ENCODE measurements at places on chromosomes 13 and 19.
A peak's percentile ranks its signal among the peaks of the same experiment; 100 is the strongest.

GRCh38 chr13:94419925-94420305 lies 59.6 kb downstream of the DCT start:
- DNase-seq = no peak

DNA sequence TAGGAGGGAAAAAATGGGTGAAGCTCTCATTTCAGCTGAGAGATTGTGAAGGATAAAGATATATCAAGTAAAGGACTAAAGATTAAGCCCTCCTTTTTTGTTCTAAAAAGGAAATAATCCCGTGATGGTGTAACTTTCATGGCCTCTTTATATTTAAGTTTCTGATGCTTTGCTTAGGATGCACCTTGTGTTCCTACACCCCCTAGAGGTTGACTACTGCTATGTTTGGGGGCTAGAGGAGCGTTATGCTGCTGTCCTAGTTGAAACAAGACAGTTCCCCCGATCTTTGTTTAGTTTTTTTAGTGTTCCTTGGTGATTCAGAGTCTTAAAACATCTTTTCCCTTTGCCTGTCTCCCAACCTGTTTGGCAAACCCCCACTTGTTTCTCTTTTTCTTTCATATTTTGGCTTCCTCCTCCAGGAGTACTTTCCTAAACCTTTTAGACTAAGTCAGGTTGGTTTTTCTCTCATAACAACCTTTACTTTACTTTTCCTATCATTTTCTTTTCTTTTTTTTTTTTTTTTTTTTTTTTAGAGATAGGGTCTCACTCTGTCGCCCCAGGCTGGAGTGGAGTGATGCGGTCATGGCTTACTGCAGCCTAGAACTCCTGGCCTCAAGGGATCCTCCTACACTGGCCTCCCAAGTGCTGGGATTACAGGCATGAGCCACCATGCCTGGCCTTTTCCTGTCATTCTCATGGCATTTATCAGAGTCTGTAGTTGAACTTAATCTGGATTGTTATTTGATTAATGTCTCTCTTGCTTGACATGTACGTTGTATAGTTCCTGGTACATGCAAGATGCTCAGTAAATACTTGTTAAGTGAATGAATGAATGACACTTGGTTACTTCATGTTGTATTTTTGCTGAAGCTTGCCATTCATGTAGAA lies 2.8 kb downstream of the UBA2 start:
- no peak for DNase-seq

DNA sequence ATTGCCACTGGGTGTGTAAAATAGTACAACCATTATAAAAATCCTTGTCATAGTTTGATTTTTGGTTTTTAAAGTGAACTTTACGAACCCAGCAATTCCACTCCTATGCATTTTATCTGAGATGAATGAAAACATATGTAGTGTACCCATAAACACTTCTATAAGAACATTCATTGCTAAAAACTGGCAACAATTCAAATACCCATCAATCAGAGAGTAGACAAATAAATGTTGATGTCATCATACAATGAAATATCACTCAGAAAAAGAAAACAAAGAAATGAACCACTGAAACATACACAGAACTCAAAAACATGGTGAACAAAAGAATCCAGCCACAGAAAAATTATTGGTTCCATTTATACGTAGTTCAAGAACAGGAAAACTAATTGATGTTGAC lies 202.3 kb downstream of the ABCC4 start:
- DNase-seq = no peak

GRCh38 chr19:49981603-49982593 lies 20.9 kb upstream of the SIGLEC11 start:
- no peak for DNase-seq

DNA sequence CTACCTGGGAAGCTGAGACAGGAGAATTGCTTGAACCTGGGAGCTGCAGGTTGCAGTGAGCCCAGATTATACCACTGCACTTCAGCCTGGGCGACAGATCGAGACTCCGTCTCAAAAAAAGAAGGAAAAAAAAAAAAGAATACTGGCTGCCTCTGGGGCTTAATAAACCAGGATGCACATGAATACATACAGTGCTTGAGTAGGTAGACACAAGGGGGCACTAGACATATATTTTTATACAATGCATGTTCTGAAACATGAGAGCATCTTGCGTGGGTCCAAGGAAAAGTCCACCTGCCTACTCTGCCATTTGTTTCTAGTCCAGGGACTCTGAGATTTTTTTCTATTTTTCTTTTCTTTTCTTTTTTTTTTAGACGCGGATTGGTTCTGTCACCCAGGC lies 31.2 kb downstream of the KEAP1 start:
- no peak for DNase-seq

- DNase-seq = no peak
Measured at GRCh38 chr13:38166116-38166515, 183.5 kb upstream of the UFM1 start.

GRCh38 chr19:511101-511851 lies 4.0 kb downstream of the TPGS1 start:
- DNase-seq = peak; percentile 76

DNA sequence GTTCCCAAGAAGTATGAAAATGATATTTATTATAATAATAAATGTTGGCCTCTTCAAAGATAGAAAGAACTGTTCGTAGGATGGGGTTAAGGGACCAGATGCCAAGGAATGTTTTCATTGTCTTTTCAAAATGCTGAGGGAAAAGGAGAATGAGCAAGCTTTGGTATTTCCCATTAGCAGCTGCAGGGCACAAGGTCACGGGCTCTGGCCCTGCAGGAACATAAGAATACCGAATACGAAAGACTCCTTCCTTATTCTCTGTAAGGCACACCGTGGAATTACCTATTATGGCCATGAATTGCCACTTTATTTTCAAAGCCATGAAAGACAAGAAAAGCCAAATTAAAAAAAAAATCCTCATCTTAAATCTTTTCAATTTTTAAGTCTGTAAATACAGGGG lies 49.6 kb upstream of the OLFM4 start:
- no peak for DNase-seq

GRCh38 chr13:108959234-108959633 lies 329.8 kb downstream of the MYO16 start:
- DNase-seq = no peak

DNA sequence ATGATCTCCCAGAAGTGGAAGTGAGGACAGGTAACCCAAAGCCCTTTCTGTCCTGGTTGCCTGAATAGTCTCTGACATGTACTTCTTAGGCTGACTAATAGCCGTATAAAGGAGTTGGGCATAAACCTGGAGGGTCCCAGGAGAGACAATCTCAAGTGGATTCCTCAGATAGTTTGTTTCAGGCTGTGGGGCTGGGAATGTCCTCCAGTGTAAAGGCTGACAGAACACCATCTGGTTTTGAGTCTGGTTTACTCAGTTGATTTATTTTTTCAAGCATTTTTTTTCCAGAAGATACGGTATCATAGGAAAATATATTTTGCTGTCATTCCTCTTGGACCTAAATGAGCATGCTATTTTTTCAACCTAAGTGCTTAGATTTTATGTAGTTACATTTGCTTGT lies 15.2 kb downstream of the HTR2A start:
- no peak for DNase-seq

DNA sequence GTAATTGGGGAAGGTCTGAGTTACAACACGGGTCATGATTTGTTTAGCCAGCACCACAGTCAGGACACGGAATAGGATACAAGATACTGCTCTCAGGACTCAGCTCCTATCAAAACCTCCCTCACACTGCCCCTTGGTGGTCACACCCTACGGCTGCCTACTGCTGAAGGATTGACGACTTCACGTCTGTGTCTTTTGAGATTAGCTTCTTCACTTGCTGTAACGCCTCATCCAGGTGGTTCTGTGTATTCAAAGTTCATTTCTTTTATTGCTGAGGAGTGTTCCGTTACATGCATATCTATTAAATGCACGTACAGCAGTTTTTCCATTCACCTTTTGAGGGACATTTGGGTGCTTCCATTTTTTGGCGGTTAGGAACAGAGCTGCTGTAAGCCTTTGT lies 46.3 kb downstream of the URI1 start:
- no peak for DNase-seq

DNA sequence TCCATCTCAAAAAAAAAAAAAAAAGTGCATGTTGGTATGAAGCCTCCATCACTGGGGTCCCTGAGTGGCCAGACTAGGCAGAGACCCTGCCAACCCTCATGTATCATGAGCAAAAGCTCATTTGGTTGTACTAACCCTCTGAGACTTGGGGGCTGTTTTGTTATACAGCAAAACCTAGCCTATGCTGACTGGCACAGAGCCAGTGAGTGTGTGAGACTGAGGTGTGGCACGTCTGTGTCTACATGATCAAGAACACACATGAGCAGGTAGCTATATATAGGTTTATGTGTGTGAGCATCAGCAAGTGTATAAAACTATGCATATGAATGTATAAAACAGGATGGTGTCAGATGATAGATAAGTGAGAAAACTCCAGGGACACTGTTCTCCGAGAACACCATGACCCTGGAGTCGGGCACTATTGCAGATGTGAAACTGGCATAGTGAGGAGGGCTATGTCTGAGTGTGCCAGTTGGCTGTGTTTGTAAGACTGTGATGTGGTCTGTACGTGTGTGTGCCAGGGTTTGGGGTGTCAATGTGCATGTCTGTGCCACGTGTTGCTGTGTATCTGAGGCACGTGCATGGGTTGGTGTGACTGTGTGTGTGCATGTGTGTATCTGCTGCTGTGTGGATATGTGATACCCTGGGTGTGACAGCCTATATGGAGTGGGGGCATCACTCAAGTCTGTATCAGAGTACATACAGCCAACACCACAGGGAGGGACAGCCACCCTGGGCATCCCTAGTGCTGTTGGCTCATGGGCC lies 44.5 kb downstream of the OLFM2 start:
- no peak for DNase-seq

GRCh38 chr13:106630650-106631049 lies 62.7 kb upstream of the ARGLU1 start:
- no peak for DNase-seq

- DNase-seq = no peak
Measured at GRCh38 chr19:34454091-34454490, 25.9 kb downstream of the UBA2 start.

All from activated CD4-positive, alpha-beta T cell treated with anti-CD3 and anti-CD28 coated beads, Interleukin-2, amount 50 U/mL, for 4 hours (primary cell).